ENCODE measurements at places on chromosomes 2 and 18.

- DNase-seq = no peak
Observed at GRCh38 chr2:171139860-171140259, 20.8 kb downstream of the TLK1 start.

DNA sequence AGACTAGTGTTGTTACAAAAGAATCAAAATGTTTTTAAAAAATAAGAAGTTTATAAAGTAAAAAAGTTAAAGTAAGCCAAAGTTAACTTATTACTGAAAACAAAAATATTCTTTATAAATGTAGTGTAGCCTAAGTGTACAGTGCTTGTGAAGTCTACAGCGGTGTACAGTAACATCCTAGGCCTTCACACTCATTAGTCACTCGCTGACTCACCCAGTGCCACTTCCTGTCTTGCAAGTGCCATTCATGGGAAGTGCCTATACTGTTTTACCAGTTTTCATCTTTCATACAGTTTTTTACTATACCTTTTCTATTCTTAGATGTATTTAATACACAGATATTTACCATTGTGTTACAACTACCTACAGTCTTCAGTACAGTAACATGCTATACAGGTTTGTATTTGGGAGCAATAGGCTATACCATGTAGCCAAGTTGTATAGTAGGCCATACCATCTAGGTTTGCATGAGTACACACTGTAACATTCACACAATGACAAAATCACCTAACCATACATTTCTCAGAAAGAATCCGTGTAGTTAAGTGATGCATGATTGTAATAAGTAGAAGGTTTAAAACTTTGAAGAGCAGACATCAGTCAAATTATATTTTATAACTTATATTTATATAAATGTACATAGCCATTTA is 13.4 kb downstream of the SERPINB7 start:
- peak; percentile 51 for DNase-seq

DNA sequence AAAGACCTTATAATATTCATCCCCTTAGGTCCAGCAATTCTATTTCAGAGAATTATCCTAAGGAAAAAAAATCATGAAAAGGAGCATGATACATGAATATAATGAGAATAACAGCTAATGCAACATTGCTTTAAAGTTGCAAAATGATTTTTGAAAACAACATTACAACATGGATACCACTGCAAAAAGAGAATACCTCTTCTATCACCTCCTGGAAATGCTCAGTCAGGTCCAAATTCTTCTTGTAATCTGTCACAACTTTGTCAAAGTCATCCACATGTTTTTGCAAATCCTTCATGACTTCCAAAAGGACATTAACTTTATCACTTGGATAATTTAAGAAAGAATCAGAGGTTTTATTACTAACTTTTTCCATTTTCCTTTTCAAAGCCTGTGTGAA is 47.9 kb upstream of the TTN start:
- DNase-seq = no peak

DNA sequence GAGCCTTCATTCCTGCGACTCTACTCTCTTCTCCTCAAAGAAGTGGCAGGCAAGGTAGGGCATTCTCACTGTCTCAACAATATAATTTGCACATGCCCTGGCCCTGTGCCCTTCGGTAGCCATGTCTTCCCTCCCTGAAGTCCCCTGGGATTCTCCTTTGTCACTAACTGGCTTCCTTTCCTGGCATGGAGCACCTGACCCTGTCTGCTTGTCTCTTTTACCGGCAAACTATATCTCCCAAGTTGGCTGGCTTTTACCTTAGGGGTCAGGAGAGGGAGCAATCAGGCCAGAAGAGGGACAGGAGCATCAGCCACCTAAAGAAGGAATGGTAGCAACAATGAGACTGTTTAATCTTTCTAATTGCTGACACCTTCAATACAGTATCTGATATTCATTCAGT is 51.9 kb upstream of the RMDN2 start:
- DNase-seq = no peak

DNA sequence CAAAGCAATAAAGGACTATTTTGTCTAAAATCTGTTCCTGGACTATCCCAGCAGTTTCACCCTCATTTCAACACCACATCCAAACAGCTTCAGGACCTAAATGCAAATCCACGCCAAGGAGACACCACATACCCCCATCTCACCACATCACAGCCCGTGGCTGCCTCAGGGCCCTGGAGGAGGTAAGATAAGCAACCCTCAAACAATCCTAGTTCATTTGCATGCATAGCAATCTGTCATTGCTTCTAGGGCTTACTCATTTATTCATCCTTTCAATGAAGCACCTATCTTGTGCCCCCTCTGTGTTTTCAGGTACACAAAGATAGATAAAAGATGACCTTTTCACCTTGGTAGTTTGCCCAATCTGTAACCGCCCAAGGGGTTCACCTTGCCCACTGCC is 86.5 kb downstream of the VSNL1 start:
- DNase-seq = no peak

DNA sequence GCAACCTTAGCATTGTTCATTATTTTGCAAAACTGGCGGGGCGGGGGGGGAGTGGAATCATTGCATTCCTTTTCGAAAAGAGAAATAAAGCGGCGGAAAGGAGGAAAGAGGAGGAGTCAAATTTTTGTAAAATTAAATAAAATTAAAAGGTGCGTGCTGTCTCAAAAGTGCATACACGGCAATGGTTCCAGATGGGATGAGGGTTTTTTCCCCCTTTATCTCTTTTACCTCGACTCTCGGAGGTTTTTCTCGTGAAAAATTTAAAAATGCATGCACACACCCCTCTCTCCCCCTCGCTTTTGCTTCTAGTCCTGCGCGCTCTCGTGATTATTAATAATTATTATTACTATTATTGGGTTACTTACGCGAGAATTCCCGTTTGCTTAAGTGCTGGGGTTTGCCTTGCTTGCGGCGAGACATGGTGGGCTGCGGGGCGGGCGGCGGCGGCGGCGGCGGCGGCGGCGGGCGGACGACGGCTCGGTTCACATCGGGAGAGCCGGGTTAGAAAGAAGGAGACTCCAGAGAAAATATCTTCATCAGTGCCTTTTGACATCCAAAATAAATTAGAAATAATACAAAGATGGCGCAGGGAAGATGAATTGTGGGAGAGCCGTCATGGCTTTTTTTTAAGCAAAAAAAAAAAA is 481 bp downstream of the BCL11A start:
- DNase-seq = no peak

- no peak for DNase-seq
Observed at GRCh38 chr2:202780514-202781021, 91.0 kb downstream of the ICA1L start.

DNA sequence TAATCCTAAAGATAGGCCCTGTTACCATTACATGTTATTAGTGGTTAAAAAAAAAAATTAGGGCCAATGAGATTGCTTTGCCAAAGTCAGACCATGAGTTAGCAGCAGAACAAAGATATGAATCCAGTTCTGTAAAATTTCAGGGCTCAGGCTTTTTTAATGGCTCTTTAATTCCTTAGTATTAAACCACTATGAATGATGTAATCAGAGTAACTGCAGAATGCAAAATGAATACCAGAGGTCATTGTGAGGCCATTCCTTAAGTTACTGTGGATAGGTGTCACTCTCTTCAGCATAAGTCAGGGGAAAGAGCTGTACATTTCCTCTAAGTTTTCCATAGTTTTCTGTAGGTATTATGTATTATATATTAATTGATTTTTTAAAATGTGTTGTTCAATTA is 42.2 kb upstream of the TBR1 start:
- peak; percentile 17 for DNase-seq

- DNase-seq = no peak
Observed at GRCh38 chr2:174624895-174625430, 27.4 kb upstream of the WIPF1 start.

DNA sequence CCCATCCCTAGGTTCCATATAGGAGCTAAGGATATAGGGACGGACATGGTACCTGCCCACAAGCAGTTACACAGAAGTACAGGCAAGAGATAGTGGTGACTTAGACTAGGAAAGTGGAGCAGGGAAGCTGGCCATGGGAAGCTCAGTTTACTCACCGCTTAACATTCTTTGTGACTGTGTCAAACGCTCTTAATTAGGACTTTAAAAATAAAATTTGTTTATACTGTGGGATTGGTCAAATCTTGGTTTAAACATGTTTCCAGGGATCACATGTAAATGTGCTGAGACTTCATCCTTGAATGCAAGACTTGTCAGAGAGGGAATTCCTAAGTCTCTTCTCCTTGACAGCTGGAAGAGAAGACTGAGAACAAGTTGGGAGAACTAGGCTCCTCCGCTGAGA is 107.3 kb downstream of the MTCL1 start:
- DNase-seq = no peak

DNA sequence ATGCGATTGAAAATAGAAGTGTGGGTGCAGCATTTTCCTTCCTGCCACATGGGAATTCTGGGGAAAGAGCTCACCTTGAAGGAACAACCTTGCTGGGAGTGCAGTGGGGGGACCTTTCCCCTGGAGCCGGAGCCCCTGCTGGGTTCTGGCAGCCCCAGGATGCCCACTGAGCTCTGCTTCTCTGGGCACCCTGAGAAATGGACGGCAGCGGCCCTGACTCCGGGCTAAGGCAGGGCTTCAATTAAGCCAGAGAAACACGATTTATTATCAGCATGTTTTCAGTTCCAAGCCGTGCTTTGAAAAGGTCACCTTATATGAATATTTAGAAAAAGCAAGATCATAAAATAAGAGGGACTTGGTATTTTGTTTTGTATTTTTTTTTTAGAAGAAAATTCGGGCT is 68.5 kb downstream of the KLHL29 start:
- DNase-seq = no peak

- DNase-seq = no peak
Observed at GRCh38 chr2:7452110-7452876, 535.1 kb downstream of the RNF144A start.

GRCh38 chr2:241033336-241033987 is 35.0 kb downstream of the SNED1 start:
- no peak for DNase-seq

- no peak for DNase-seq
Observed at GRCh38 chr2:161130354-161130753, 29.9 kb upstream of the TANK start.

- no peak for DNase-seq
Observed at GRCh38 chr2:26849056-26849999, 1.4 kb downstream of the DPYSL5 start.

- peak; percentile 71 for DNase-seq
Observed at GRCh38 chr18:28961669-28962228, 784.8 kb upstream of the CDH2 start.

DNA sequence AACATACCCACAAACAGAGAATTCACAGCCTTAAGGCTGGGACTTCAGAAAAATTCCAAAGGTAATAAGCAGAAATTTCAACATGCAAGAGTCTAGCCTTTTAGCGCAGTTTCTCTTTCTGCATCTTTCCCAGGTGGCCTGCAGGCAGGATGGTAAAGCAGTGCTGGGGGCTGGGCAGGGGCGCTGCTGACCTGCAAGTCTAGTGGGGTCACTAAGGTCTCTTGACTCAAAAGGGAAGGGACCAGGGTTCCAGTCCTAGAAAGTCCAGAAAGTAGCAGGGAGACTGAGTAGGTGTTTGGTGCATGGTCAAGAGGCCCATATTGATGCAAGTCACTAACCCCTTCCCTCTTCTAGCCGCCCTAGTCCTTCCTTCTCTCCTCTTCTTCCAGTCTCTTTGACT is 169.2 kb downstream of the TGIF1 start:
- DNase-seq = no peak

- DNase-seq = no peak
Observed at GRCh38 chr2:240949791-240950705, 43.9 kb downstream of the CROCC2 start.

- no peak for DNase-seq
Observed at GRCh38 chr2:172775319-172775718, 39.7 kb downstream of the RAPGEF4 start.

- DNase-seq = peak; percentile 65
Observed at GRCh38 chr18:10202845-10203321, 251.6 kb upstream of the APCDD1 start.

DNA sequence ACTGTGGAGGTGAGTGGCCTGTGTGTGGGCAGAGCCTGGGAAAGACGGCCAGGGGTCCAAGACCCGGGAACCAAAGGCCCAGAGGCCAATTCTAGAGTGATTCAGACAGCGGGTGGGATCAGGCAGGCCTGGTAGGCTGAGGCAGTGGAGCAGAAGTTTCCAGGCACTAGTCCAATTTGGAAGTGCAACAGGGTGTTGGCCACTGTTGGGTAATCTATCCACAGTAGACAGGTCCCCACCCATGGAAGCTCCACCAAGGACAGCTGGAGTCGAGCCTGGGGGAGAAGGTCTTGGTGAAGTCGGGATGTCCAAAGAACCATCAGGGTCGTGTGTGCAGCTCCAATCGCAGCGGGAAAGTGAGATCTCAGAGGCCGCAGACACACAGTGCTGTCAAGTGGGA is 125.8 kb upstream of the COPS8 start:
- no peak for DNase-seq

DNA sequence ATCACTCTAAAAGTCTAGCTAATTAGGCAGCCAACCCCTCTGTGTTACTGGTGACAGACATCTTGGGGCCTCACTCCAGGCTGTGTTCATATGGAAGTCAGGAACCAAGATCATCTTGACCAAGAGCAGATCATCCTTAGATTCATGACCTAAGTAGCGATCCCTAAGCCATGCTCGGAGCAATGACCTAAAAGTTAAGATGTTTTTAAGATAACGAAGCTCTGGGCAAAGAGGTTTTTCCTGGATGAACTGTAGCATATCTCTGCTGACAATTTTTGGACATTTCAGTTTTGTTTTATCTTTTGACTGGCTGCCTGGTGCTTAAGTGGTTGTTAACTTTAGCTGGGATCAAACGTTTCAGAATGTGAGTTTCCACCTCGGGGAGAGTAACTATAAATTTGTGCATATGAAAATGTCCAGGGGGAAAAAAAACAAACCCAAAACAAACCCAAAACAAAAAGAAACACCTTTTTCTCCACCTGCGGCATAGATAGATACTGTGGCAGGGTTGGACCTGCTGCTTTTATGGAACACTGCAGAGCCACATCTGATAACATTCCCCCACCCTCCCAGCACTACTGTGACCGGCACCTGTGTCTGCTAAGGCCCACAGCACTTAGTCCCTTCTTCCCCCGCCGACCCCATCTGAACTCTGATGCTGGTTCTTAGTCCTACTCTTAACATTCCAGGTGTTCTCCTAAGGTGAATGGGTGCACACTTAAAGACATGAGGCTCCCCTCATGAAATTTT is 45.5 kb downstream of the EPAS1 start:
- DNase-seq = no peak

- DNase-seq = no peak
Observed at GRCh38 chr2:15521641-15522181, 39.4 kb downstream of the NBAS start.

DNA sequence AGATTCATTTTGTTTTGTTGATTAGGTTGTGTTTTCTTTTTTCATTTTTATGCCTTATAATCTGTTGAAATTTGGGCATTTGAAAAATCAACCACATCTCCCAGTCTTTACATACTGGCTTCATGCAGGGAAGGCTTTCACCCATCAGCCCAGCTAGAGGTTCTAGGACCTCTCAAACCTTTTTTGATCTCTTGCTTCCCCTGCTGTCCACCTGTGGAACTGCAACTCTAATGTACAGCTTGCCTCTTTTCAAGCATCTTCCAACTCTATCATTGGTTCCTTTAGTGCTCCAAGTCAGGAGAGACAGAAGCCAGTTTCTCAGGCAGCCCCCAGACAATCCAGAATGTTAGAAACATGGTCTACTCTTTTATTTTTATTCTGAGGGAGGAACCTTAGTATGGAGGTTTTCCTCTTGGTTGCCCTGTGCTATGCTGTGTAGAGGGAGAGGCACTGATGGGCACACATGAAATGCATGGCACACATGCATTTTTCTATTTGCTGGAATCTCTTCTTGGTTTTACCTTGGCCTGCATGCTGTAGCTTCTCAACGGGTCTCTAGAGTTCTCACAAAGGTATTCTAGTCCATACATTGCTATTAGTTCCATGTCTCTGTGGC is 107.2 kb upstream of the L3MBTL4 start:
- DNase-seq = peak; percentile 34
